Activated CD8-positive, alpha-beta memory T cell treated with anti-CD3 and anti-CD28 coated beads, Interleukin-2, amount 10 ng/mL, durations not matched to agents 7 days and 5 days (primary cell): ENCODE measurements at places on chromosomes 16 and 17. TPM values are rescaled to one million over a fixed set of nuclear protein-coding genes. Genes with fewer than 3 reads are reported as not detected.

The METTL26 gene
- 86.7 TPM for total RNA-seq

GRCh38 chr16:22189473-22190080 lies 16.5 kb upstream of the EEF2K start:
- DNase-seq = peak; percentile 63
- peak overlapping the region; percentile 98 for H3K27ac ChIP-seq
- no peaks in the 10 kb centered on the region for H3K27me3 ChIP-seq
- no peaks in the 10 kb centered on the region for H3K36me3 ChIP-seq
- H3K4me3 ChIP-seq = peak overlapping the region; percentile 86
- H3K4me1 ChIP-seq = peaks cover 41% of the 10 kb centered on the region

GRCh38 chr17:19260958-19261357 lies 23.8 kb downstream of the EPN2 start:
- H3K27me3 ChIP-seq = peaks cover 9% of the 10 kb centered on the region
- H3K36me3 ChIP-seq = no peaks in the 10 kb centered on the region
- no peak for DNase-seq
- no peak overlapping the region for H3K4me3 ChIP-seq
- peaks cover 12% of the 10 kb centered on the region for H3K4me1 ChIP-seq
- H3K27ac ChIP-seq = no peak overlapping the region

DNA sequence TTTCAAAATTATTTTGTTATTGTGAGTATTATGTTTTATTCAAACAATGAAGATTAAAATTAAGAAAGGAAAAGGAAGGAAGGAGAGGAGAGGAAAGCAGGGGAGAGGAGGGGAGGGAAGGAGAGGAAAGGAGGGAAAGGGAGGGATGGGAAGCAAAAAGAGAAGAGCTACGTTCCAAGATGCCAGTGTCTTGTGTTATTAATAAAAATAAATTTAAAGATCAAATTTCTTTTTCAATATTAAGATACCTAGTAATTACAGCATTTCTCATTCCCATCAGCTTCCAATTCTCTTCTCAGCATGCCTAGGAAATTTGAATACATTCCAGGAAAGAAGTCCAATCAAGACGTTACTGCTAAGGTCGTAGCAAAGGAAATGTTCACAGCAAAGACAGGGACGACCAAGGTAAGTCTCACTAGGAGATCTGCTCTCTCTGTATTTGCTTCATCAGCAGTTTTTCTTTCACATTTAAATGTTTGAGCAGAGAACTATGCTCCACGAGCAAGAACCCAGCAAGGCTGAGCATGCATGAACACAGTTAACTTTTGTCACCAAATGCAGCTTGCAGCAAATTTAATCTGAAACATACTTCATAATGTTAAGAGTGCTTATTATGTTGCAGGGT lies 63.3 kb upstream of the HLF start:
- H3K4me3 ChIP-seq = no peak overlapping the region
- H3K27ac ChIP-seq = no peak overlapping the region
- DNase-seq = no peak
- H3K4me1 ChIP-seq = no peaks in the 10 kb centered on the region
- no peaks in the 10 kb centered on the region for H3K36me3 ChIP-seq

- no peak overlapping the region for H3K4me3 ChIP-seq
- H3K4me1 ChIP-seq = peaks cover 2% of the 10 kb centered on the region
- peaks cover 9% of the 10 kb centered on the region for H3K27me3 ChIP-seq
- DNase-seq = no peak
Measured at GRCh38 chr17:69232650-69233049, 4.0 kb upstream of the ABCA10 start.

GRCh38 chr16:877242-878071 lies 76.9 kb upstream of the GNG13 start:
- H3K4me1 ChIP-seq = peaks cover 5% of the 10 kb centered on the region
- H3K36me3 ChIP-seq = no peaks in the 10 kb centered on the region
- H3K4me3 ChIP-seq = no peak overlapping the region
- H3K27ac ChIP-seq = no peak overlapping the region
- no peak for DNase-seq
- no peaks in the 10 kb centered on the region for H3K27me3 ChIP-seq

The PKD1 gene
- 100 TPM for total RNA-seq

GRCh38 chr17:75891022-75891604 lies 5.6 kb downstream of the TRIM65 start:
- H3K27ac ChIP-seq = no peak overlapping the region
- H3K4me1 ChIP-seq = peaks cover 19% of the 10 kb centered on the region
- H3K27me3 ChIP-seq = no peaks in the 10 kb centered on the region
- no peak overlapping the region for H3K4me3 ChIP-seq

- DNase-seq = no peak
- peaks cover 13% of the 10 kb centered on the region for H3K27me3 ChIP-seq
- no peaks in the 10 kb centered on the region for H3K36me3 ChIP-seq
- H3K27ac ChIP-seq = no peak overlapping the region
Measured at GRCh38 chr16:15849209-15849981, 7.4 kb downstream of the MYH11 start.

DNA sequence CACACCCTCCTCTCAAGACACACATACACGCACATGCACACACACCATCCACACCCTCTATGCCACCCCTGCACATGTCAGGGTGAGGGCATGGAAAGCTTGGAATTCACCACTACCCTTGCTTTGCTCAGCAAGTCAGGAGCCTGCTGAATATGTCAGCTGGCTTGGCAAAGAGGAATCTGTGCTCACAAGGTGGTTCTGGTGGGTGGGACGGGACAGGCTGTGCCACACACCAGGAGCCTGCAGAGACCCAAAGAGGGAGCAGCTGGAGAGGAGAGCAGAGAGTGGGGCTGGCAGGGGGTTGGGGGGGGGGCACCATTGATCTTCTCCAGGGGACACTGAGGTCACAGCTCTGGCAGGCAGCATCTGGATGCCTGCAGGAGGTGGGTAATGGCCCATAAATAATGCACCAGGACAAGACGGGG lies 48.7 kb upstream of the NDRG4 start:
- peaks cover 7% of the 10 kb centered on the region for H3K4me1 ChIP-seq
- H3K4me3 ChIP-seq = no peak overlapping the region
- no peak overlapping the region for H3K27ac ChIP-seq
- H3K36me3 ChIP-seq = no peaks in the 10 kb centered on the region

GRCh38 chr16:14125708-14126107 lies 54.6 kb downstream of the MRTFB start:
- H3K27me3 ChIP-seq = no peaks in the 10 kb centered on the region
- H3K4me1 ChIP-seq = no peaks in the 10 kb centered on the region
- H3K27ac ChIP-seq = no peak overlapping the region
- DNase-seq = no peak

The CA7 gene
- not detected for total RNA-seq

The CIBAR2 gene
- not detected for total RNA-seq

The CBX8 gene
- 8.6 TPM for total RNA-seq

- no peak for DNase-seq
- H3K27me3 ChIP-seq = no peaks in the 10 kb centered on the region
- no peak overlapping the region for H3K27ac ChIP-seq
- H3K4me1 ChIP-seq = peaks cover 4% of the 10 kb centered on the region
- no peak overlapping the region for H3K4me3 ChIP-seq
Measured at GRCh38 chr16:5059386-5060072, 6.2 kb downstream of the C16orf89 start.

The NEUROD2 gene
- total RNA-seq = not detected

The HOXB7 gene
- total RNA-seq = 1.7 TPM

The KRT33B gene
- not detected for total RNA-seq
